ENCODE measurements at places on chromosomes 6 and 20. TPM values are rescaled to one million over a fixed set of nuclear protein-coding genes. Genes with fewer than 3 reads are reported as not detected.
A peak's percentile ranks its signal among the peaks of the same experiment; 100 is the strongest.

DNA sequence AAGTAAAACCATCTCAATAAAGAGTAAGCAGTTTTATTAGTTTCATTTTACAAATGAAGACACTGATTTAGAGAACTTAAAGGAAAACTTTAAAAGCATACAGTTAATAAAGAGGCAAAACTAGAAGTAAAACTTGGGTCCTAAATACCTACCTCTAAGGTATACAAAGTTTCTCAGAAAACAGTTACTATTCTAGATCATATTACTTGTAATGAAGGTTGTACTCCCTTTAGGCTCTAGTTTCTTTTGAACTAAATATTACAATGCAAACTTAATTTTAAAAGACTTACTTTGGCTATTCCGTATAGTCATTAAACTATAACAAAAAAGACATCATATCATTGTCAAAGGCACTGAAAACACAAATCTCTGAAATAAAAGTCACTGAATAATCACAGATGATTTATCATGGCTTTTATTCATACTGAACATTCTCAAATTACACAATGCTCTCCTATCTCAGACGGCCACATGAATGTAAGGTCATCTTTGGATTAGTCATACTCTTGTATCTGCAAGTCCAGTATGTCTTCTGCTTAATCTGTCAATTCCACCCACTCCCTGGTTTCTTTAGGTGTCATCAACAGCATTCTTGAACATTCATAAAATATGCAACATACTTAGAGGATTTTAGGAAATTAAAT is 361.6 kb upstream of the RUNX2 start:
- DNase-seq = peak; percentile 74

NRSN1 gene
- not detected for total RNA-seq

DNA sequence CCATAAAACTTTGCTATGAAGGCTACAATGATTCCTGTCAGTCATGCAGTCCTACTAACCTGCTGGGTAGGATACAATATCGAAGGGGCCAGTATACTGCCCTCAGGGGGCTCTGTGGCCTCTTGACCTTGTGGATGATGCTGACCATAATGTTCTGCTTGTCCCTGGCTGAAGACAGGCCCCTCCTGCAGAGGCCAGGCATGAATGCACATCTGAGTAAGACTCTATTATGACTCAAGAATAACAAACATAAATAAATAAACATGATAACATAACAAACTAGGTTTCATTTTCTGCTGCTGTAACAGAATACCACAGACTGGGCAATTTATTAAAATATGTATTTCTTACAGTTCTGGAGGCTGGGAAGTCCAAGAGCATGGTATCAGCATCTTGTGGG is 44.0 kb upstream of the POU5F1 start:
- DNase-seq = no peak

DNA sequence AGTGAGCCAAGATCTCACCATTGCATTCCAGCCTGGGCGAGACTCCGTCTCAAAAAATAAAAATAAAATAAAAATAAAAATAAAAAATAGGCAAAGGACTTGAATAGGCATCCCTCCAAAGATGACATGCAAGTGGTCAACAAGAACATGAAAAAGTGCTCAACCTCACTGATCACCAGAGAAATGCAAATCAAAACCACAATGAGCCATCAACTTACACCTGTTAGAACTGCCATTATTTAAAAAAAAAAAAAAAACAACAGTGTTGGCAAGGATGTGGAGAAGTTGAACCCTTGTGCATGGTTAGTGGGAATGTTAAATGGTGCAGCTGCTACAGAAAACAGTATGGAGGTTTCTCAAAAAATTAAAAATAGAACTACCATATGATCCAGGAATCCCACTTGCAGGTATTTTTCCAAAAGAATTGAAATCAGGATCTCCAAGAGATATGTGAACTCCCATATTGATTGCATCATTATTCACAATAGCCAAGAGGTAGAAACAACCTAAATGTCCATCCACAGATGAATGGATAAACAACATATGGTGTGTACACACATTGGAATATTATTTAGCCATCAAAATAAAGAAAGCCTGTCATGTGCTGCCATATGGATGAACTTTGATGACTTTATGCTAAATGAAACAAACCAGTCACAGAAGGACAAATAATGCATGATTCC is 2.8 kb downstream of the C20orf203 start:
- DNase-seq = no peak

DNA sequence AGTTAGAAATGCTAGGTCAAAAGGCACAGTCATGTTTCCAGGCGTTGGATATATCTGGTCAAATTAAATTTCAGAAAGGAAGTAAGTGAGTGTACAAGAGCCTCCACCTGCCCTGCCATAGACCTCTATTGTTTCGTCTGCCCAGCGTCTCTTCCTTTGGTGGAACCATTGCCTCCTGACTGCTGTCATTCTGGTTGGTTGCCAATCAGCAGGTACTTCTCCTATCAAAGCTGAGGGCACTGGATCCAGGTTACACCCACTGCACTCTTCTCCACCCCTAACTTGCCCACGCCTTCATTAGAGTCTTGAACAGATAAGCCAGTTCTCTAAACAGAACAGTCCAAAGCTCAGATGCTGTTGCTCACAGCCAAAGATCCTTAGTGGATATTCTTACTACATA is 2.6 kb upstream of the WFDC5 start:
- DNase-seq = no peak

DNA sequence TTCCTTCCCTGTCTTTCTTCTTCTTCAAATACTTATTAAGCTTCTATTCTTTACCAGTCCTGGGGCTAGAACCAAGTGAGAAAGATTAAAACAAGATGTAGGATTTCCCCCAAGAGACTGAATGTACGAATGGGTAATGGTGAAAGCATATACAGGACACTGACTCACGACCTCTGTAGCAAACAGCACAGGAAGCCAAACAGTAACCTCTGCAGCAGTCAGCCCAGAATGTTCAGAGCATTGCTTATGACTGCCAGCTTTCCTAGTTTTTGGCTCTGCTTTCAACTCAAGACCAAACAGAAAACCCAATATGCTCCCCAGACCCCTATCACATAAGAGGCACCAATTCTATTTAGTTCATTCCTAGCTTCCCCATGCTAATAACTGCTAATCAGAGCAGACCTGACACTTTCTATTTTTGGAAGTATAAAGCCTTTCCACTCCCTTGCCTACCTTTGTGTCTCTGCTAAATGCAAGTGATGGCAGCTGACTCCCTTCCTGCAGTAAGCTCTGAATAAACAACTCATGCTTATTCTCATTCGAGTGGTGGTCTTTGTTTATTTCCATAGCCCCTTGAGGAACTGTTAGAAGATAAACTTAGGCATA is 690.6 kb downstream of the EPM2A start:
- peak; percentile 79 for DNase-seq

LHFPL5 gene
- not detected for total RNA-seq

CDH4 gene
- total RNA-seq = 0.25 TPM

DNA sequence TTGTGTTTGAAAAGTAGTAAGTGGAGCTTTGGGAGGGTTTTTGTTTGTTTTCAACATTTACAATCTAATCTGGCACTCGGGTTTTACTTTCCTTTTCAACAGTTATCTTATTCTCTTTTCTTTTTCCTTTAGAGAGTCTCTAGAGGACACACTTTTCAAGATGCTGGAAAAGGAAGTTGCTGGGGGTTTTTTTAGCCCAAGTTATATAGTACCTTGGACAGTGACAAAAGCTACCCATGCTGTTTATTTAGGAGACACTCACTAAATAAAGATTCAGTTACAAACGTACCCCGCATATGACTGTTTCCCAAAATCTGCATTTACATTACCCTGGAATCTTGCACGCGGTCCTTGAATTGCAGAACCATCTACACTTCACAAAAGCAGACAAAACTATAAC is 78.8 kb downstream of the MAP7 start:
- peak; percentile 2 for DNase-seq

- peak; percentile 99 for DNase-seq
Measured at GRCh38 chr6:31814677-31815024, 432 bp downstream of the HSPA1L start.

Data from fibroblast of the aortic adventitia (primary cell).